ENCODE measurements at places on chromosomes 2 and 18.

DNA sequence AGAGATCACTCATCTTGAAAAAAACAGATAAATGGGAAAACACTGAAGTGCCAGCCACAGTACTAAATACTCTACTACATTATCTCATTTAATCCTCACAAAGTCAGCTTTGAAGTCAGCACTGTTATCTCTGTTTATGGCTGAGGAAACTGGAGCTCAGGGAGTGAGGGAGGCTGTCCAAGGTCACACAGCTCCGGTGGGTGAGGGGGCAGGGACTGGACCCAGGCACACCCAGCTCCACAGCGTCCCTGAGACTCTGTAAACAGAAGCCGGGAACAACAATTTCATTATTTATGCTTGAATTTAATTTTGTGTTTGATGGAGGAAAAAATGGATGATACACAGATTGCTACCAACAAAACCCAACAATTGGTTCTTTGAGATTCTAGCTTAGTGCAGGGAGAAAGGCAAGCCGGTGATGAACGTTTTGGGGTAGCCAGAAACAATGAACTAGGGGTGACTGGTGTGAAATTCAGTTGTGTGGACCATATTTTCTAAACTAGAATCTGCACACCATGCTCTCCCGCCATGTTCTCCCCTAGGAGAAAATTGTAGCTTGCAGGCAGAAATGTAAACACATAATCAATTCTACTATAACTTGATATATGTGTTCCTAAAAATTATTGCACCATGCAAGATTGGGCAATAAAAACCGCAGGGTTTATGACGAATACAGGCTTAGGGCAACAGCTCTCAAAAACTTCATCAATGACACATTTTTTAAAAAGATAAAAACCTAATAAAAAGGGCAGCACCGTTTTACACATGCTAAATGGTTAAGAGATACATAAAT, at the start of gene GREB1:
Gene GREB1, plus strand, starts transcription at position 768 of the 793 bp plus-strand sequence. CDS start 22,570 bp downstream, outside the sequence.
- DNase-seq = no peak

DNA sequence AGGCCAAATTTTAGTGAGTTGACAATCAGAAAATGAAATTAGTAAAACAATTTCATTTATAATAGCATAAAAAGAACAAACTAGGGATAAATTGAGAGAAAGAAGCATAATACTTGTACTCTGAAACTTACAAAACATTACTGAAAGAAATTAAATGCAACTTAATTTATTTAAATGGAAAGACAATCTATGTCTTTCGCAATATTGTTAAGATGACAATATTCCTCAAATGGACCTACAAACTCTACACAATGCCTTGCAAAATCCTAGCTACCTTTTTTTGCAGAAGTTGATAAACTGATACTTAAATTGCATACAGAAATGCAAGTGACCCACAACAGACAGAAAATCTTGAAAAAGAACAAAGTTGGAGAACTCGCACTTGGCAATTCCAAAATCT, 9.1 kb downstream of the EPG5 start:
- DNase-seq = no peak

DNA sequence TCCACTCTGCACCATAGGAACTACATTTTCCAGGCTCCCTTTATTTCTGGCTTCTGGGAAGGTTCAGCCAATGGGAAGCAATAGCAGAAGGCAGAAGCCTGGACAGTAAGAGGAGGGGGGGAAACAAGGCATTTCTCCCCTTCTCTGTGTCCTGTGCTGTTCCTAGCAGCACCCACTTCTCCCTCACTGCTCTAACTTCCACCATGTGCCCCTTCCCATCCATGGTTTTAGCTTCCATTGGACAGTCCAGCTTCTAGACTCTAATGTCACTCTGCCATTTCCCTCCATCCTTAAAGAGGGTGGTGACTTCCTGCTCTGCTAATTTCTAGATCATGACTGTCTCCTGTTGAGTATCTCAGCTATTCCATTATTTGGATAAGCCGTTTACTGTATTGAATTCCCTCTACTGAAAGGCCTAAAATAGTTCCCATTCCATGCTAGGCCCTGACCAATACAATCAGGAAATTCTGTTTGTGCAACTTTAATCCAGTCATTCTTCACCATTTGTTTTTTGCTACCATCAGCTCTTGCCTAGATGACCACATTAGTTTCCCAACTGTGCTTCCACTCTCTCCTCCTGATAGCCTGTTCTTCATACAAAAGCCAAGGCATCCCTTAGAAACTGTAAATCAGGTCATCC, 20.8 kb upstream of the LYPD1 start:
- DNase-seq = no peak

GRCh38 chr18:48792611-48793380, 158.0 kb downstream of the SMAD7 start:
- DNase-seq = no peak

- no peak for DNase-seq
These were observed 106.9 kb upstream of the OTOS start for GRCh38 chr2:240247241-240247867.

DNA sequence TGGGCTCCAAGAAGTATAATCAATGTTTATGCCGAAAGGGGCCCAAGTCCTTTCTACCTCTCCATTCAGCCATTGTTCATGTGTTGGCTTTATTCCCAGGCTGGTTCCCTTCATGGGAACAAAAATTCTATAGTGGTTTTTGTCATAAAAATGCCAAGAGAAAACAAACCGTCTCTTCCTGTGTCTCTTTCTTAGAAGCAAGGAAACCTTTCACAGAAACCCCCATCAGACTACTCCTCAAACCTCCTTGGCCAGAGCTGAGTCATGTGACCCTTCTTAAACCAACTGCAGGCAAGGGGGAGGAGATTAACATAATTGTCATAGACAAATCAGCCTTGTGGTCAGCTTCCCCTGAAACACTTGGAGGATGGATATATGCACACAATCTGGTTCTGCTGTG, 75.1 kb upstream of the TANK start:
- DNase-seq = no peak

GRCh38 chr2:49753344-49753985, 599.1 kb upstream of the FSHR start:
- DNase-seq = no peak

DNA sequence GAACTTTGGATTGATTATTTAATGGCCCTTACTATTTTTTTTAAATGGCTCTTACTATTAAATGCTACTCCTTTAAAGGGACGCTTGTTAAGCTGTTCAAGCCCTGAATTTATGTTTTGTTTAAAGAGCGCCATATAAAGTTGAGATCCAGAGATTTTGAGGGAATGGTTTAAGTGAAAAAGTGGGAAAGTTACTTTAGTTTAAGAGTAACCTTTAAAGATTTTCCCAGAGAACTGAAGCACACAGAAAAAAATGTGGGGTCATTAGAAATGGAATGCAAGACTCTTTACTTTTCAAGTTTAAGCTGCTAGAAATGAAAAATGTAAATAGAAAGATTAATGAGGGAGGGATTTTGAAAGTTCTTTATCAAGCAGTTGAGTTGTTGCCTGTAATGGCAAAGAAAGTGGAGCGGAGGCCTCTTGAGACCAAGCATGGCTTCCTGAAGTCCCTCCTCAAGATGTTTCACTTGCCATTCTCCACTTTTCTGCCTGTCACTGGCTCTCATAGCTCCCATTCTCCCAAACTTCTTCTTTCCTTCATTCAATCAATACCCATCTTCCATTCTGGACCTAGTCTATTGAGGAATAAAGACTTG, 93.2 kb downstream of the KCNS3 start:
- no peak for DNase-seq

DNA sequence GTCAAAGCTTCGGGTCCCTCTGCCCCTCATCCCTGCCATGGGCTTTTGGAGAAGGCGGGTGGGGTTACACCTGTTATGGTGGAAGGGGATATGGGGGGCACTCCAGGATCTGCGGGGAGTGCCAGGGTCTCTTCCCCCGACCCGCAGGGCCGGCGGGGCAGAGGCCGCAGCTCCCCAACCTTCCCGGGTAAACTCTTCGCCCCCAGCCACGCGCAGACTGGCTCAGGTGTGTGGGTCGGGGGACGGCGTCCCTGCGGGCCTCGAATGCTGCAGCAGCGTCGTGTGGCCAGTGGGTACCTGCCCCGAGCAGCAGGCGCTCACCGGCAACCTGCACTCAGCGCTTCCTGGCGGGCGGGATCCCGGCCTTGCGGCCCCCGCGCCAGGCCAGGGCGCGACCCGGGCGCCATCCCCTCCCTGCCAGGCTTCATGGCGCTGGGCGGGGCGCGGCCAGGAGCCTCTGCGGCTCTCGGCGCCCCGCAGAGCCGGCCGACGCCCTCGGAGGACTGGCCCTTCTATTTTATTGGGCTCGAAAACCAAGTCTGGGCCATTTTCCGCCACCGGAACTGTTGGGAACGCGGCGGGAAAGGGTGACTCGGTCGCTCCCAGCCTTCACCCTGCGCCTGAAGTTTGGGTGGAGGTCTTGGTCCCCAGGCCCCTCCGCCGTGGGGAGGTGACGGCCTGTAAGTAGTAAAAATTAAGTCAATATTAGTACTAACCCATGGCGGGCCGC, 4.5 kb downstream of the GBX2 start:
- DNase-seq = no peak

DNA sequence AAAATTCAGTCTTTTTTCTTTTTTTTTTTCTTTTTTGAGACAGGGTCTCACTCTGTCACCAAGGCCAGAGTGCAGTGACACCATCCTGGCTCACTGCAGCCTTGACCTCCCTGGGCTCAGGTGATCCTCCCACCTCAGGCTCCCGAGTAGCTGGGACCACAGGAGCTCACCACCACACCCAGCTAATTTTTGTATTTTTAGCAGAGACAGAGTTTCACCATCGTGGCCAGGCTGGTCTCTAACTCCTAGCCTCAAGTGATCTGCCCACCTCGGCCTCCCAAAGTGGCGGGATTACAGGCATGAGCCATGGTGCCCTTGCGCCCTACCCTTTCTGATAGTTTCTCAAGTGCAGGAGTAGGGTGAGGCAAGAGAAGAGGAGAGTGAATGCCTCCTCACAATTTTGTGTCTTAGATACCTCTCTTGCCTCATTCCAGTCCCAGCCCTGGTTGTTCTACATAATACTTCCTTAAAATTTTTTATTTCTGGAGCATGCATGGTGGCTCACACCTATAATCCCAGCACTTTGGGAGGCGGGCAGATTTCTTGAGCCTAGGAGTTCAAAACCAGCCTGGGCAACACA, 68.2 kb upstream of the CAB39 start:
- no peak for DNase-seq

DNA sequence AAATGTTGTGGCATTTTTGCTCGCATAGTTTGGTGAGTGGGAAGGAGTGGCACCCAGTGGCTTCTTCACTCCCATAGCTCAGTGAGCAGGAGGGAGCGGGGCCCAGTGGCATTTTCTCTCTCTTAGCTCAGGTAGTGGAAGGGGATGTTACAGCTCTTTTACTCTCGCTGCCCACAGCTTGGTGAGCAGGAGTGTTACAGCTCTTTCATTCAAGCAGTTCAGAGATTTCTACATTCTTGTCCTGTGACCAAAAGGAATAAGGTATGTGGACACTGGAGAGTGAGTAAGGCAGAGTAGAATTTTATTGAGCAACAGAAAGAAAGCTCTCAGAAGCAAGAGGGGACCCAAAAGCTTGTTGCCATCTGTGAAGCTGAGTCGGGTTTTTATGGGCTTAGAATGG, 192.4 kb downstream of the SPAG16 start:
- no peak for DNase-seq

DNA sequence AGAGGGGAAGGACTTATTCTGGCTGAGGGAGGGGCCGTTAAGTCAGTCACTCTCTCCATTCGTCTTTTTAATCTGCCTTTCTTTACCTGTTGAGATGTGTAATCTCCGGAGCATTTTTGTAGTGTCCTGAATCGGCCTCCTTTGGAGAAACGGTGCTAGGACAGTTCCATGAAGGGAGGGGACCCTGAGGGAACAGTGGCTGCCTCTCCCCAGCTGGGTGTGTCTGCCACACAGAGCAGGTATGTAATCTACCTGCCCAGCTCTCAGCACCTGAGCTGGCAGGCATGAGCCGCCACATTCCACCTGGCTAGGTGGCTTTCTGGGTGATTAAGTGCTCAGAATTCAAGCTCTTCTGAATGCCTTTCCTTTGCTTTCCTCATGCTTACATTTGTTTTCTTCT, 131.2 kb downstream of the WDSUB1 start:
- no peak for DNase-seq

GRCh38 chr18:33440060-33441043, at the start of gene CCDC178:
Gene CCDC178, minus strand, starts transcription at chr18:33440721. Its CDS starts 28,633 bp downstream, at chr18:33412088.
- no peak for DNase-seq

DNA sequence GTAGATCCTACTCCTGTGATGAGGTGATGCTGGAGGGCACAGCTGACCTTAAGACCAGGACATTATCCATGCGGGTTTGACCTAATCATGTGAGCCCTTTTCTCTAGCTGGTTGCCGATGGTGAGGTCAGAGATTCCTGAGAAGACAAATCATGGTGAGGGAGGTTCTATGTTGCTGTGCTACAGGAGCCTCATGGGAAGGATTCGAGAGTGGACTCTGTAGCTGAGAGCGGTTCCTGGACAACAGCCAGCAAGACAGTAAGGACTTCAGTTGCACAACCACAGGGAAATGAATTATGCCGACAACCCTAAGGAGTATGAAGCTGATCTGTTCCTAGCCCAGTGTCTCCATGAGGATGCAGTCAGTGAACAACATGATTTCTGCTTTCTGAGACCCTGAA, 80.4 kb downstream of the EPB41L3 start:
- no peak for DNase-seq

DNA sequence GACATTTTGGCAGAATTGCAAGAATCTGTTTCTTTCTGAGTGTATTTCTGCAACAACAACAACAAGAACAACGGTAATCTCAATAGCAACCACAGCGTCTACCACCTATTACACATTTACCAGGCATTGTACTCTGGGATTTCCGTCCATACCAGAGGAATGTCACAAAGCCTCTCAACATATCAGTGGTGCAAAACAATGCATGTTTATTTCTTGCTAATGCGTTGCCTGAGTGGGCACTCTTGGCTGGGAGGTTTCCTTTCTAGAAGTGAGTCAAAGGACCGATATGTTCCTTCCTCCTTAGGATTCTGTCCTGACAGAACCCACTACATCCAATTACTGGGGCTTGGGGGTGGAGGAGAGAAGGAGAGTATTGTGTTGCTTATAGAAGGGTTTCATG, 585.6 kb downstream of the TSN start:
- DNase-seq = no peak

DNA sequence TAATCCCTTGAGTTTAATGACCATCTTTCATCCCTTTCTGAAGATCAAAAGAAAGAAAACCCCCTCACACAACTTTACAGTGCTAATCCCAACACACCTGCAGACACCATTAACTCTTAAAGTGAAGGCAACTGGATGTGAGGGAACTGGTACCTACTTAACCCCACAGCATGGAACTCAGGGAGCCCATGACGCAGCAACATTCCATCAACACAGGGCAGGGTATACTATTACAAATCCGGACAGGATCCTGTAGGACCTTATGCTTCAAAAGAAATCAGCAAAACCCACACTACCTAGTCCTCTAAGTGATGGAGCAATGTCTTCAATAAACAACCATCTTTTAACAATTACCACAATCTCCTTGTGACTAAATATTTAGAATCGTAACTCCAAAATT, 78.6 kb downstream of the FARSB start:
- DNase-seq = no peak

Measured in activated CD4-positive, alpha-beta T cell treated with anti-CD3 and anti-CD28 coated beads for 4 hours (primary cell).